ENCODE measurements at places on chromosomes 16 and 17.

GRCh38 chr16:889586-889985 lies 81.2 kb downstream of the LMF1 start:
- no peak for DNase-seq

DNA sequence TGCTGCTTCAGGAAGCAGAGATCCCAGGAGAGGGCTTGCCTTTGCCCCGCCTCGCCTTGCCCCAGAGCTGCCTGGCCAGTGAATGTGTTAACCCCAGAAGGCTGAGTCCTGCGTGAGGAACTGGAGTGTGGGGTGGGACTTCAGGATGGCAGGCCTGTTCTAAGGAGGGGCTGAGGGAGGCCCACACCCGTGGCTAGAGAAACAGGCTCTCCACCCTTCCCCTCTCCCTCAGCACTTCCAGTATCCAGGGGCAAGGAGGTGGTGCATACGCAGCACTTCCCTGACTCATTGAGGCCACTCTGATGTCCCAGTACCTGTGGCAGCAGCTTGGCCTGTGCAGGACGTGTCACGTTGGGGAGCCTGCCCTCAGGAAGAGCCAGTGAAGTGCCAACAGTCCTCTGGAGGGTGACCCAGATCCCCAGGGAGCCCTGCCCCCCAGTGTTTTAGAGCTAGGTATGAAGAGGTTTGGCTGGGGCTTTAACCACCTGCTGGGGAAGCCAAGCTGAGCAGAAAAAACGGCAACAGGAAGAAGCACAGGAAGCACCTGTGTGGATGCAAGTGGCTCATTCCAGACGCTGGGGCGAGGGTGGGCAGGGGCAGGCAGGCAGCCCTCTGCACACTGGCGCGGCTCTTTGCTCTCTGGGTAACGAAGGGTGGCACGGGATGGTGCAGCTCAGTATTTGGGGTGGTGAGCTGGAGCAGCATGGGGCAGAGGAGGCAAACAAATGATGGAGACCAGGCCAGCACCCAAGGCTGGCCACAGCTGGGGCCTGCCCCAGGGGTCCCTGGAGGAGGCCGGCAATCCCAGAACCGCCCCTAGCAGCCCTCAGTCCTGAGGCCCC lies 14.7 kb upstream of the CTCF start:
- DNase-seq, result no peak

DNA sequence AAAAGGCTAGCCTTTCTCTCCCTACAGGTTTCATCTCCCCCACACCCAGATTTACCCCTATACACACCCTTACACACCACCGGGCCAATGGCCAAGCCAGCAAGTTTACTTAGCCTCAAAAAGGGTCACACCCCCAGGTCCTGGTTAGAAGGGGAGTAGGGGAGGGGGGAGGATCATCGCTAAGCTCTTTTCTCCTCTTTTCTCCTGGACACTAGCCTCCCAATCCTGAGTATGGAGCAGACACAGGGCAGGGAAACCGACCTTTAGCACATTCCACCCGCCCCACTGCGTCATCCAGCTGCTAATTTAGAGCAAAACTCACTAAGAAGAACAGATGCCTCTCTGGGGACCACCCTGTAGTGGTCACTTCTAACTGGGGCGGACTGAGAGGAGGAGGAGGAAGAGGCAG lies 4.4 kb downstream of the ACLY start:
- DNase-seq, result no peak

- no peak for DNase-seq
Measured at GRCh38 chr16:81518439-81518757, 73.8 kb downstream of the CMIP start.

GRCh38 chr16:77596261-77596660 lies 126.1 kb upstream of the NUDT7 start:
- DNase-seq, result no peak

DNA sequence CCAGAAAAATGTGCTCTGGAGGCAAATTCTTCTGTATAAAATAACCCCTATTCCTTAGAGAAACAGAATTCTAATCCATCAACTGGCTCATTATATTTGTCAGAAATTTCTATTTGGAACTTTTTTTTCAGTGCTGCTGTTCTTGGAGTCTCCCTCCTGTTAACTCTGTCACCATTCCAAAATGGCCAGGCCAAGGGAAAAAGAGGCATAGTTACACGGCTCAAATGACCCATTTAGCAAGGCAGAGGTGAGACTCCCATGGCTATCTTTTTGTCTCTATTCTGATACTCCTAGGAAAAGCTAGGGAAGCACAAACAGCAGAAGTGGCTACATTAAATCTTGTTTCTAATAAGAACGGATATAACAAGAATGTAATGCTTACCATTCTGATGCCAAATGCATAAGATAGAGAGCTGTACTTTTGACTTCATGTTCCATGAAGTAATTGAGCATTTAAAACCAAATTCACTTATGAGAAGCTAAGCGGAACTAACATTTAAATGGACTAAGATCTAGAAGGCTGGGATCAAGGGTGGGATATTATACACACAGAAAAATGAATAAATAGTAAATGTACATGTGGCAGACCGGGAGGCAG lies 64.4 kb upstream of the CORO6 start:
- no peak for DNase-seq

GRCh38 chr16:83937267-83937666 lies 15.8 kb upstream of the OSGIN1 start:
- no peak for DNase-seq

- no peak for DNase-seq
Measured at GRCh38 chr16:89202422-89203215, 2.3 kb upstream of the SLC22A31 start.

GRCh38 chr16:24537474-24538337 lies 1.7 kb upstream of the RBBP6 start:
- peak; percentile 5 for DNase-seq

- DNase-seq, result peak; percentile 89
Measured at GRCh38 chr16:67173808-67174705, 3.7 kb downstream of the NOL3 start.

GRCh38 chr16:56400458-56400857 lies 24.9 kb downstream of the AMFR start:
- DNase-seq, result no peak

DNA sequence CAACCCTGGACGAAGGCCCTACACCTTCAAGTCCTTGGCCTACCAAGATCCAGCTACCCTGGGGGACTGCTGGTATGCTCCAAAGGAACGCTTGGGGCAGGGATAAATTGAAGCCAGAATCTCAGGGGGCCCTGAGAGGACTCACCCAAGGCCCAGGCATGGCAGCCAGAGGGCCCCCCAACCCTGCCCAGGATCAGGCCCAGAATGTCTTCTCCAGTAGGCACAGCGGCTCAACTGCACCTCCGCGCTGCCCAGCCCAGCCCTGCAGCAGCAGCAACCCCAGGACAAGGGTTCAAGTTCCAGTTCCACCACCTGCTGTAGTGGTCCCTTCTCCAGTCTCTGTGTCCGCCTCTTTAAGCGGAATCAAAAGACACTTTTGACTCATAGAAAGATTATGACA lies 2.2 kb downstream of the TFAP4 start:
- no peak for DNase-seq

DNA sequence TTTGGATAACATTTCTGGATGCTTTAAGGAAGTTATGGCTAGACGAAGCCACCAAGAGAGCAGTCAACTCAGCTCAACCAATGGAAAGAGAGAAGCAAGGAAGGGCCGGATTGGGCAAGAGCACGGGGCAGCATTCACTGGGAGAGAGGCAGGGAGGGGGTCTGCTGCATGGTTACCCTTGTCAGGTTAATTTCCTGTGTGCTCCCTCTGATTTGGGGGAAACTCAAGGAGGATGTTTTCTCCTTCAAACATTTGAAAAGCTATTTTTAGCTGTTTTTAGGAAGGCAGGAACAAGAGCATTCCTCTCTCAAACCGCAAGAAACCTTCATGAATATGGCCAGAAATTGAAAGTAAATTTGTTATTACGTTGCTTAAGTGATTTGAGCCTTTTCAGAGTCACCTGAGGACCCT lies 118.5 kb upstream of the ZFHX3 start:
- DNase-seq, result peak; percentile 49

- no peak for DNase-seq
Measured at GRCh38 chr16:86665319-86665675, 86.9 kb downstream of the FOXL1 start.

DNA sequence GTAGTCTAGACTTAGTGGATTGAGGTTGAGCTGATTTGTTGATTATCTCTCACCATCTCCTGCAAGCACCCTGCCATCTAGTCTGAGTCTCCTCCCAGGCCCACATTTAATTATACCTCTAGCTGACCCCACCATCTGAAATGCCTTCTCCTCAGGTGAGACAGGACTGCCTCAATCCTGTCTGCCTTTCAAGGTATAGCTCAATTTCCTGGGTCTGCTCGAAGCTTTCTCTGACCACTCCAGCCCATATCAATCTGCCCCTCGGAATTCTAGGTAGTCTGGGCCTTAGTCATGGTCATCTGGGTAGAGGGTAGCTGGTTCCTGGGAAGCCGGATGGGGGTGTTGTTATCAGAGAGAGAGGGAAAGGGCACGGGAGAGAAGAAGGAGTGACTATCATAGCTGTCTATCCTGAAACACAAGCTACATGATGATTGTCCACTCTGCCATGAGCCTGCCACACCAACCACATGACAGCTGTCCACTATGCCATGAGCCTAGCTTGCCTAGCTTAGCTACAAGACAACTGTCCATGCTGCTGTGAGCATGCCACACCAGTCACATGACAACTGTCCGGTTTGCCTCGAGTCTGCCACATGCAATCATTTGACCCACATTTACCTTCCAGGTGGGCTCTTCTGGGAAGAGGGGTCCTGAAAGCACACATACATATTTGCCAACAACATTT lies 34.4 kb downstream of the LYRM9 start:
- DNase-seq, result no peak

DNA sequence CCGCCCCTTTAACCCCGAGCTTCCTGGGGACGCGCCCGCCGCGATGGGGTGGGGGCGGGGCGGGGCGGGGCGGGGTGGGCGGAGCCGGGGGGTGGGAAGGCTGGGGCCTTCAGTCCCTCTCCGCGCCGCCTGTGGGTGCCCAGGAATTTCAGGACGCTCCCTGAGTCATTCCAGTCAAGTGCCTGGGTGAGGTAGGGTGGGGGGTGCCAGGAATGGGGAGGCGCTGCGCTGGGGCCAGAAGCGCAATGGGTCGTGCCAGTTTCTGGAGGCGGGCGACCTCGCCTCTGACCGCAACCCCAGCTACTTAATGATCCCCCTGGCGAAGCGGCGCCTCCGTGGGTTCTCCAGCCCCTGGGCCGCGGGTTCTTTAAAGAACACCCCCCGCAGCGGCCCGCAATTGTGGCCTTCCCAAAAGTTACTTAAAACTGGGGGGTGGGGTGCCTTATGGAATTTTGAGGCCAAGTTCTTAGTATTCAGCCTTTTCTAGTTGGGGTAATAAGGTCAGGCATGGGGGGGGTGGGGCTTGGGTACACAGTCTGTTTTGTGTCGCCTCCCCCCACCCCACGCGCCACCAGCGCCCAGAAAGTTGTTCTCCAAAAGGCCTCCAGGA lies 826 bp upstream of the GSE1 start:
- DNase-seq, result peak; percentile 97

- no peak for DNase-seq
Measured at GRCh38 chr17:47857551-47858455, 6.8 kb upstream of the SP6 start.

GRCh38 chr16:23448392-23448791 lies 4.6 kb downstream of the COG7 start:
- DNase-seq, result no peak

GRCh38 chr17:80376531-80376930 lies 38.4 kb upstream of the ENDOV start:
- no peak for DNase-seq

DNA sequence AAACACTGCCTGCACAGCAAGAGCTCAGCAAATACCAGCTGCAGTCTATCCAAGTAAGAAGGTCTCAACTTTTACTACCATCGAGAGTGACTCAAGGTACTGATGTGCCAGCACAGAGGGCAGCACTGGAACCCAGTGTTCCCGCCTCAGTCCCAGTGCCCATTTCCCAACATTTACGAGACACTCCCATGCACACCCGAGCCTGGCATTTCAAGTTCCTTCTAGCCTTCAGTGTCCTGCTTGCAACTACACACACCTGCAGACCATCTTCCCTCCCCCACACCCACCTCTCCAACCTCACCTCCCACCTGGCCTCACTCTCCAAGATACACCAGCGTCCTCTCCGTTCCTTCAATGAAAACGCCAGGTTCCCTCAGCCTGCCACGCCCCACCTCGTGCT lies 3.2 kb downstream of the KLHDC4 start:
- no peak for DNase-seq

GRCh38 chr16:24852281-24852721 lies 6.5 kb downstream of the SLC5A11 start:
- DNase-seq, result no peak

DNA sequence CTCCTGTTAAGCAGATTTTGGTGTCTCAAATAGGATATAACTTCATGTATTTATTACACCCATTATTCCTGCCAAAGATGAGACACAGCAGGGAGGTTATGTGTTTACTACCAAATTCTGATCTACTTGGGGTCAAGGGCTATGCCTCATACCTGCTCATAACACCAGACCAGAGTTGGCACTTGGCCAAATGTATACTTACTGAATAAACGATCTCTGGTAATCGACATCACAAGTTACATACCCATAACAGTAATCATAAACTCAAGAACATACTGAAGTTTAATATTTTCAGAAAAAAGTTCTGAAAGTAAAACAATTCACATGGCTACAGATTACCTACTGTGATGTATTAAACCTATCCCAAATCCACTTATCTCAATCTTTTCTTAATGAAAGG lies 2.9 kb downstream of the TMEM170A start:
- DNase-seq, result no peak

DNA sequence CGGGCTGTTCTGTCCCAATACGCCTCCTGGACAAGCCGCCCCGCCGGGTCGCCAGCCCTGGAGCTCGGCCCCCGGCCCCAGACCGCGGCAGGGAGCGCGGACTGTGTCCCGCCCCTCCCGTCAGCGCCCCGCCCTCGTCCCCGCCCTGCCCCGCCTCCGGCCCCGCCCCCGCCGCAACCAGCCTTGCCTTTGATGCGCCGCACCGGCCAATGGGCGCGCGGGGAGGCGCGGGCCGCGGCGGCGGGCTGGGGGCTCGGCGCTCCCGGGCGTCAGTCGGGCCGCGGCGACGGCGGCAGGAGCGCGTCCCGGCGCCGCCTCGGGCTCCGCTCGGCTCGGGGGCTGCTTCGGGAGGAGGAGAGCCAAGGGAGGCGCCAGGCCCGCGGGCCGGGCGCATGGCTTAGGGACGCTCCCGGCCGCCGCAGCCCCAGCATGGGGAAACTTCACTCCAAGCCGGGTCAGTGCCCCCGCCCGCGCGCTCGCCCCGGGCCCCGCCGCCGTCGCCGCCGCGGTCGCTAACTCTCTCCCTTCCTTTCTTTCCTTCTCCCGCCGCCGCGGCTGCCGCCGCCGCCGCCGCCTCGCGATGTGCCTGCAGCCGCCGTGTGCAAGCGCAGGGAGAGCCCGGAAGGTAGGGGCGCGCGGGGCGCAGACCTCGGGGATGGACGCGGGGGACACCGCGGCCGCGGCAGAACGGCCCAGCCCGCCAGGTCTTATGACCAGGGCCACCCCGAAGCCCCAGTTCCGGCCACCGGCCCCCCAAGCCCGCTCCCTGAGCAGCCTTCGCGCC lies at the start of gene NKD1:
NKD1 (plus strand) TSS at position 272 of the 784 bp plus-strand sequence; CDS start at position 430, 158 bp downstream.
- DNase-seq, result peak; percentile 93

- DNase-seq, result no peak
Measured at GRCh38 chr16:75202069-75202590, 4.8 kb downstream of the CTRB2 start.

GRCh38 chr17:10323812-10324610 lies 48.8 kb downstream of the MYH13 start:
- no peak for DNase-seq

- DNase-seq, result no peak
Measured at GRCh38 chr16:53911513-53911912, 207.6 kb downstream of the FTO start.
